Activated CD8-positive, alpha-beta memory T cell treated with anti-CD3 and anti-CD28 coated beads, Interleukin-2, amount 50 U/mL, for 4 hours (primary cell): ENCODE measurements at places on chromosomes 12 and 14.

DNA sequence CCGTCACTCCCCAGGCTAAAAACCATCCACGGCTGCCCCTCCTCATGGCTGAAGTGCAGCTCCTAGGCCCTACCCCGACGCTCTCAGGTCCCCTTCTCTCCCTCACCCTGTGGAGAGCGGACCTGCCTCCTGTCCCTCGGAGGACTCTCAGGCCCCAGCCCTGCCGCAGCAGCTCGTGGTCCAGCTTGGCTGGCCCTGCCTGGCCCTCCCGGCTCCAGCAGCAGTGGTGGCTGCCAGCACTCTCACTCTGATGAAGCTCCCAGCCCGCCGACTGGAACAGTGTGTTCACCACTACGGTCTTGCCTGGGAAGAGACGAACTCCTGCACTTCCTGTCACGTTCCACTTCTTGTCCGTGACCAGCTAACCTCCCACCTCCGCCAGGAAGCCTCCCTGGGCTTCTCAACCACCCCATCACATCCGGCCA, 11.1 kb downstream of the BAG5 start:
- DNase-seq, result peak; percentile 10

DNA sequence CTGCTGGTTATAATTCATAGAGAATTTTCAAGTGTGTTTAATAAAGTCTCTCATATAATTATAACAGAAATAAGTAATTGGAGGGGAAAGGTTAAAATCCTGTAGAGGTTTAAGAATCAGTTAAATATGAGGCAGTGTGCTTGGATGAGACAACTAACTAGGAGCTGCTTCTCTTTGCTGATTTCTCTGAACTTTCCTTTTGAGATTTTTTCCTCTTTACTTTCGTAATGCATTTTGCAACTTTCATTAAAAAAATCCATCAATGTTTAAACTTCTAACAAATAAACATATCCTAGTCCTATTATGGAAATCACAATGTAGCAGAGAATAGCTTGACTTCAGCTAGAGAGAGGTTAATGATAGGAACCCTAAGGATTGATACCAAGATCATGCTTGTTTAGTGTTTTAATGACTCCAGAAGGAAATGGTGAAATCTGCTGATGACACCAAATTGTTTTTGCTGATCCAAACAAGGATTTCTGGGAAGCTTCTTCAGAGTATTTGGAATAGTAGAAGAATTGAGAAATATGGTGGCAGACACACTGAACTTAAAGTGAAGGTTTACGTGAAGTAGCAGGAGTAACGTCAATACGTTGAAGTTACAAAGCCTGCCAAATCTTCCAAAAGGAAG, 122.6 kb downstream of the RAD51B start:
- no peak for DNase-seq

- DNase-seq, result no peak
These were observed 45.6 kb downstream of the ARMH4 start for GRCh38 chr14:58106446-58106845.

DNA sequence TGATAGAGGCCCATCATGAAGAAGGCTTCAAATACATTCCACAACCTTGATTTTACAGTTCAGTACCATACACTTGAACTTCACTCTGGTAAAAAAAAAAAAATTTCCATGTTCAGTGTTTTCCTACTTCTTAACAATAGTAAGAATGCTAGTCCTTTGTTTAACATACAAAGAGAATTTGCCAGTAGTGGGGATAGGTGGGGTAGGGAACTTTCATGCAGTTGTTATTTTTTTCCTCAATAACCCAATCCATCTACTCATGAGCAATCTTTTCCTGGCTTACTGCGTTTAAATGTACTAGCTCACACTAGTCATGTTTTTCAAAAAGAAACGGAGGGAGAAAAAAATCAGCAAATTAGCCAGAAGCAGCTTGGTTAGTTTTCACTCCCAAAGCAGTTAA, 206.1 kb downstream of the PRKD1 start:
- no peak for DNase-seq
